NCI-H2081 treated with DMSO at 0.1 percent for 48 hours (cell line): ENCODE measurements at places on chromosomes 11 and 22.

GRCh38 chr11:114738954-114739353 lies 60.6 kb downstream of the NXPE2 start:
- peak; percentile 26 for DNase-seq

GRCh38 chr11:110801328-110801727 lies 89.1 kb upstream of the ARHGAP20 start:
- no peak for DNase-seq

GRCh38 chr22:37896939-37897338 lies 9.2 kb upstream of the MICALL1 start:
- no peak for DNase-seq

GRCh38 chr11:65865550-65866172 lies 5.4 kb downstream of the MUS81 start:
- DNase-seq = no peak

DNA sequence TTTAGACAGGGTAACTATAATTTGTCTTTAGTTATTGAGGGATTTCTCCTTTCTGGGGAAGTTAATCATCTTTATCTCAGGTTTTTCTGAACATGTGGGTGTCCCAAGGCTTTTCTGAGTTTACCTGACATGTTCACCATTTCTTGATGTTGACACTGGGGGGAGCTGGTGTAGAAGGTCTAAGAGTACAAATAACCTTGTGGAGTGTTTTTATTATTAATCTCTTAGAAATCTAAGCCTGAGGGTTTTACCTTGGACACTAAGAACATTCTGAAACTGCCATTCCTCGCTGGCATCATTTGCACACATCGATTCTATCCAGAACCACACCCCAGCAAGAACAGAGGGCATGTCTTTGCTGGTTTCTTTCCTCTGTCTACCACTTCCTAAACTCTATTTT lies 15.6 kb upstream of the C11orf91 start:
- no peak for DNase-seq

DNA sequence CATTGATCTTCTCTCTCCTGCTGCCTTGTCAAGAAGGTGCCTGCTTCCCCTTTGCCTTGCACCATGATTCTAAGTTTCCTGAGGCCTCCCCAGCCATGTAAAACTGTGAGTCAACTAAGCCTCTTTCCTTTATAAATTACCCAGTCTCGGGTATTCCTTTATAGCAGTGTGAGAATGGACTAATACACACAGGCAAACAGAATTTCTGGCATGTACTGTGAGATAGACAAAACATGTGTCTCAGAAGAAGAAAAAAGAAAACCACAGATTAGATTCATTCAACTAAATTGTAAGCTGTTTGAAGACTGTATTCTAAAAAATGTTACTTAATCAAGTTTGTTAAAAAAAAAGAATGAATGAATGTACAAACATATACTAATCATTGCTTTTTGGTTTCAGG lies 1.5 kb upstream of the MMP20 start:
- no peak for DNase-seq

GRCh38 chr11:62151737-62152102 lies 27.9 kb downstream of the INCENP start:
- no peak for DNase-seq

GRCh38 chr11:62682518-62682917 lies 3.6 kb upstream of the UBXN1 start:
- no peak for DNase-seq

- DNase-seq = no peak
Observed at GRCh38 chr22:24434471-24435322, 7.3 kb downstream of the ADORA2A start.

- DNase-seq = no peak
Observed at GRCh38 chr11:110631551-110631950, 80.7 kb downstream of the ARHGAP20 start.

GRCh38 chr11:66996609-66997273 lies 21.6 kb downstream of the C11orf86 start:
- no peak for DNase-seq

DNA sequence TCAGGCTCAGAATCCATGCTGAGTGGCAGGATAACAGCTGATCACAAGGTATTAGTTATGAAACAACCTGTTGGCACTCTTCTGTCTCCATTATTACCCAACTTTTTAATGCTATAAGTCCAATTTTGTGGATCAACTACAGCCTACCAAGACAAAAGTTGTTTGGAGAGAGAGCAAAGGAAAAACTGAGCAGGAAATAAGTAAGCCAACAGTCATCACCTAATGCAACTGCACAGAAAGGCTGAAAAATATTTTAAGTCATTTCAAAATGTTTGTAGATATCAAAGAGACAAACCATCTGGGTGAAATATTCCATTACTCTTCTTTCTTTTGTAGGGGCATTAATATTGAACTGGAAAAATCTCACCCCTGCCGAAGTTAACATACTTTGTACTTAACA lies 41.6 kb downstream of the FDX1 start:
- no peak for DNase-seq

GRCh38 chr11:119729951-119730613 lies 1.1 kb upstream of the NECTIN1 start:
- no peak for DNase-seq

DNA sequence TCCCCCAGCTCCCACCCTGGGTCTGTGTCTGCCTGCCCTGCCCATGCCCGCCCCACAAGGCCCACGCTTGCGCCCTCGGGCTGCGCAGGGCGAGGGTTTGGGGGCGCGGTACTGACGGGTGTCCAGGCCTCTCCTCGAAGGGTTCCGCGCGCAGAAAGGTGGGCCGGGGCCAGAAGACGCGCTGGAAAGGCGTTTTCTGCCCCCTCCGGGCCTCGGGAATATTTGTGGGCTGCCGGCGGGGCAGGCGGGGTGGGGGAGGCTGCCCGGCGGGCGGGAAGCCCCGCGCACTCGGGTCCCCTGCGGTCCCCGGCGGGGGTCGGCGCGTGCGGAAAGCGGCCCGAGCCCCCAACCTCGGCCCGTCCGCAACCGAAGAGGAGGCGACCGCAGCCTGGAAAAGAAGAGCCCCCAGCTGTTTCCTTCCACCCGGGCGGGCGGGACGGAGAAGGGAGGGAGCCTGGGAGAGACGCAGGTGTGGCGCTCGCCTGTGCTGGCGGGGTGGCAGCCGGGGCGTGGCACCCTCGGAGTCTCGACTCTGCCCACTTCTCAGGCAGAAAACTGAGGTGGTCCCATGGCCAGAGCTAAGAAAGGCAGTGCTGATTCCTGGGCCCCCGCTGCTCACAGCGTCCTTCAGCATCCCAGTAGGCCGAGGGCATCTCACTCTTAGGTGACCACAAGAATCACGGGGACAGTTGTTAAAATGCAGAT lies 59.0 kb downstream of the THAP12 start:
- DNase-seq = no peak

GRCh38 chr11:65503368-65503948 lies 4.6 kb downstream of the MALAT1 start:
- DNase-seq = no peak

- no peak for DNase-seq
Observed at GRCh38 chr22:50737728-50738648, at the start of gene ACR. TSS of gene ACR (plus strand) at chr22:50738204. CDS start at chr22:50738236, 32 bp downstream.

GRCh38 chr11:78414321-78415051 lies 3.1 kb downstream of the GAB2 start:
- DNase-seq = no peak

DNA sequence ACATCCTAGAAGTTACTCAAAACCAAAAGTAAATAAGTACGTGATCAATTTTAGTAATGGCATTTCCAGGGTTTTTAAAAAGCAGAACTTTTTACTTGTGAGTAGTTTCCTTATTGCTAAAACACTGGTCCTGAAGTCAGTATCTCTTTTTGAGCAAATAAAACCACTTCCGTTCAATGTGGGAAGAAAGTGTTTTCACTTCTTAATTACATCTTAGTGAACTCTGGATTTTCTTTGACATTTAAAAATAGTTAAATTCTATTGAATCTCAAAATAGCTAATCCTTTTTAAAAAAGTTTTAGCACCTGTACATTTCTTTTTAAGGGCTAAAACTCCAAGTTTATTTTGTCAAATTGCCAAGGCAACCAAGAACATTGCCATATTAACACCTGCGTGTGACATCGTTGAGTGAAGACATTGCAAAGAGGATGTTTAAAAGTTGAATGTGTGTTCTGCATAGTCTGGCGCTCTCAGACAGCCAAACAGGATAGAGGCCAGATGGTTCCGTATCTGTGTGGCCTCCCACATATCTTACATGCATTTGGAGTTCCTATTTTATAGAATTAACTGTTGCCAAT lies 17.2 kb upstream of the OR5B21 start:
- DNase-seq = no peak

DNA sequence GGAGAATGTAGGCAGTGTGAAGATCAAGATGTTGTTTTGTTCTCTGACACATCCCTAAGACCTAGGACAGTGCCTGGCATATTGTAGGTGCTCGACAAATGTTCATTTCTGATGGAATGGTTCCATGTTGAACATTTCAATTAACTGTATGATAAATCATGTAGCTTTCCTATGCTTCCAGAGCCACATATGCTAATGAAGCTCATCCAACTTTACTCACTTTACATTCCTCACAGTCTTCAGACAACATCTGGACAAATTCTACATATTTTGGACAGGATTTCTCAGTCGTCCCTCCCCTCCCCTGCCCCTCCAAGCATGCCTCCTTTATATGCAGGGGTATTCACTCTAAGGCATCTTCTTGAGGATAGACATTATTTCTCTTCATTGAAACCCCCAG lies 177.9 kb downstream of the BLID start:
- DNase-seq = no peak

DNA sequence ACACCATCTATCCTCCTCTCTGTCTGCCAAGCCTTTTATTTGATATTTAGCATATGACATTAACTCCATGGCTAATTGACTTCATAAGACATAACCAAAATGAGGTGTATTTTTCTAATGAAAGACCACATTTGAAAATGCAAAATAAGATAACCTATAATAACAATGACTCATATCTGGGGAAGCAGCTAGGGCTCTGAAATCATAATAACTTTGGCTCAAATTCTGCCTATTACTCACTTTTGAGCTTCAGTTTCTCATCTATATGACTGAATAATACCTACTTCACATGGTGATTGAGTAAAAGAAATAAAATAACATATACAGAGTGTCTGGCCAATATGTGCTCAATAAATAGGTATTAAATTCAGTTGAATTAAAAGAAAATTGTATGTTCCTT lies 1419.8 kb upstream of the TENM4 start:
- DNase-seq = no peak

GRCh38 chr22:24200619-24201212 lies 19.4 kb downstream of the SUSD2 start:
- DNase-seq = no peak

- DNase-seq = peak; percentile 79
Observed at GRCh38 chr11:47407746-47408590, at the start of gene SLC39A13. TSS of gene SLC39A13 (plus strand) at chr11:47408590. CDS start at chr11:47410095, 1,505 bp downstream.

DNA sequence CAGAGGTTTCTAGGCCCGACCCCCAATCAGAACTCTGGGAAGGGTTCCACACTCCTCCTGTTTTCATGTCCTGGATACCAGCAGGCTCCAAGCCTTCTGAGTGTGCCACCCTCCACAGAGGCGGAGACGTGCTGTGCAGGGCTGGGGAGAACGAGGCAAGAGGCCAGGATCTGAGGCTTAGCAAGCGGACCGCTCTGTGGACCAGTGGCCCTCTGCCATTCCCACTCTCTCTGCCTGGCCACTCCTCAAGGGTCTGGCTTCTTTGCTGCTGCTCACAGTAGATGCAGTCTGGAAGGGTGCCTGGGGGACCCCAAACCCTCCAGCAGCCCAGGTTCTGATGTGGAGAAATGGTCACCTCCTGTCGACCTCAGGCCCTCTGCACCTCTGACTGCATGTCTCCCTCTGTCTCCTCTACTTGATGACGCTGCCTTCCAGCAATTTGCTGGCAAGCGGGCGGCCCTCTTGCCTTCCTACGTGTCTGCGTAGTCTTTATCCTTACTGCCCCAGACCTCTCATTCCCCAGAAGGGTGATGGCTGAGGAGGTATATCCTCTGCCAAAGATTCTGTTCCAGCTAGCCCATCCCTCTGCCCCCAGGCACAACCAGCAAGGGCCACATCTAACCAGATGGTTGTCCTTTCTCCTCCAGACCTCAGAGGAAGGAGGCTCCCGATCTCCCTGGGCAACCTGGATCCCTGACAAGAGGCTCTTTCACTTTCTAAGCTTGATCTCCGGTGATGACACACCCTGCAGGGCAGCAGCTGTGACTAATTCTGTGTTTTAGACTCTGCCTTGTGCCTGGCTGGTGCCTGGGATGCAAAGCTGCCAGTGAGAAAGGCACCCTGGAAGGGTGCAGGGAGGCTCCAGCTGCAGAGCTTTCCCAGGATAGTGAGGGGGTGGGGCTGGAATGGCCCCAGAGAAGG lies 87.3 kb downstream of the NAT10 start:
- peak; percentile 11 for DNase-seq

DNA sequence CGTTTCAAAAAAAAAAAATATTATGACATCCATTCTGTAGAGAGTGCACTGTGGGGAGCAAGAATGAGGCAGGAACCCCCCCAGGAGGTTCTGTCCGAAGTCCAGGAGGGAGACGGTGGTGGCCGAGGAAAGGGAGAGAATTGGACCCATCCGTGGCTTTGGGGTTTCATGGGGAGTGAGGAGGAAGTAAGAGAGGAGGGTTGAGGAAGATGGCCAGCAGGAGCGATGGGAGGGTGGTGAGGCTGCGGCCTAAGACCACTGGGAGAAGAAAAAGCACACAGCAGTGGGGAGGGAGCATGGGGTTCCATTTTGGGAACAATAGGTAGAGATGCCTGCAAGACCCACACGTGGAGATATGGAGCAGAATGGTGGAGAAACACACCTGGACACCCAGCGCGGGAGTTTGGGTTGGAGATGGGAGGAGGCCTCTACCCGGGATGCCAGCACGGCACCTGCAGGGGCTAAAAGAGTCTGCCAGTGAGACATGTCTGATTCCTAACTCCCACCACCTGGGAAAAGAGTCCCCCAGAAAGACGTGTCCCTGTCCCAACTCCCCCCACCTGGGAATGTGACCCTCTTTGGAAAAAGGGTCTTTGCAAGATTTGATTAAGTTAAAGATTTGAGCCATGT lies 72.5 kb upstream of the SHANK2 start:
- no peak for DNase-seq

DNA sequence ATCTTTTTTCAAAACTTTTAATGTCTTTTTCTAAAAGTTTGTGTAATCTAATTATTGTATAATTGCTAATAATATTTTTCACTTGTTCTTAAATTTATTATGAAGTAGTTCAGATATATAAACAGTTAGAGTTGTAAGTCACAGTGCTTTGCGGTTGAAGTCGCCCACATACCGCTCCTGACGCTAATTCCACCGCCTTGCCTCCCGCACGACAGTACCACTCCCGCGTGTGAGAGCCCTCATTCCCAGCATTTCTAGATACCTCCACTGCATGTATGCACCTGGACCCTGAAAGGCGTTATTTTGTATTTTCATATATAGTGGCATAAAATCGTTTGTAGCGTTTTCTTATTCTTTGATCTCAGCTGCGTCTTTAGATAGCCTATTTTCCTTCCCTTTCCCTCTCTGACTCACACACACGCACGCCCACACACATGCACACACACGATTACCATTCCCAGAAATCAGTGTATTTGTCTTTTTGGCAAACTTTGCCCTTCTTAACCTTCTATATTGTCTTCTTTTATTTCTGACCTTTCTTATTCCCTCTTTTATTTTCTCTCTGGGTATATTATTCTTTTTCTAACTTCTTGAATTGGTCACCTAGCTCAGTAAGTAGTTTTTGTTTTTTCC lies 56.4 kb upstream of the PITPNB start:
- no peak for DNase-seq
